Endodermal cell (in vitro differentiated cells): ENCODE measurements at places on chromosomes 6 and 20. TPM values are rescaled to one million over a fixed set of nuclear protein-coding genes. Genes with fewer than 3 reads are reported as not detected.

The LHFPL5 gene
- not detected in 3 replicates for total RNA-seq

The PRICKLE4 gene
- 1.4 to 3.6 TPM (median 2.3 TPM) in 3 replicates for total RNA-seq

GRCh38 chr20:4014031-4014474, 1.3 kb downstream of the RNF24 start:
- peak; percentile 64 for DNase-seq

DNA sequence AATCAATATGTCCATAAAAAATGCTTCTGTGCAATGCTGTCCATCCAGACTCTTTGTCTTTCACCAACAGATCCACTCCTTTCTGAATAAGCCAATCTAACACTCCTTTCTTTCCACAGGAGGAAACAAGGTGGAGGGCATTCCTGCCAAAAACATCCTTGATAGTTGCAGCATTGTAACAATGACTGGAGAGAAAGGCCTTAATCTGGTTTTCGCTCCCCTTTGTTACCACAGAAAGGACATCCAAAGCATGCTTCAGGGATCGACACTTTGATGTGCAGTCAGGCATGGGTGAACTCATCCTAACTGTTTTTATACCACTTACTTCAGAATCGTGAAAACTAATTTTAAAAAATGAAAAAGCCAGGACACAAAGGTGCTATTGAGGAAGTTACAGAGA, 7.4 kb downstream of the IBTK start:
- no peak for DNase-seq

DNA sequence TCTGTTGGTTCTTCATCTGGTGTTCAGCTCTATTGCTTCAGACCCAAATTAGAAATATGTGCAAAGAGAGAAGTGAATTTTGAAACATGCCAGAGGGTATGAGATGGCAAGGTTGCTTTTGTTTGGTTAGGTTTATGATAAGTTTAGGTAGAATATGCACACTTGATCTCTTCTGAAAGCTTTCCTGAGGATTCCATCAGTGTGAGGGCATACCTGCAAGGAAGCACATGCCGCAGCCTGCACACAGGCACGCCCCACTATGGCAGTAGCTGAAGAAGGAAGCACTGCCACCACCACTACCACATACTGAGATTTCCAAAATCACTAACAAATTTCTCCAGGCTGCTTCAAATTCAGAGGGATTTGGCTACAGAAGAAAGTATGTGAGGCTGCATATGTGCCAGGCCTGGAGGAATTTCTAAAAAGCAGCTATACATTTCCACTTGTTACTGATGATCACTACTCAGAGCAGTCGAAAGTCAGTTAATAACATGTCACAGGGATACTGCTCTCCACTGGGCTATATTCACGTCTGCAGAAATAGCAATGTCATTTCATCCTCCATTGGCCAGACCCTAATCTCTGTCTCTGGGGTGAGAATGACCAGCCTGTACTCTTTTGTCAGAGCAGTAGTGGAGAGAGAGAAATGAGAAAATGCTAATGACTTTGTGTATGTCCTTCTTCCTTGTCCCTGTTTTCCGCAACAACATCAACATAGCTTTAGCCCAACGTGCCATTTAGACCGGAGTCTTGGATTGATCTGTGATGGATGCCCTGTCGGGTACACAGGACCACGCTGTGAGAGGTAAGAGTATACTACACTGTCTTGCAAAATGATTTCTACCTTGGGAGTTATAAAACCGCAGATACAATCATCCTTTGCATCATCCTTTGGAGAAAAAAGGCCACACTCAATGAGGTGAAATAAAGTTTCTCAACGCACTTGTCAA, 396.7 kb downstream of the LAMA2 start:
- DNase-seq, result no peak

DNA sequence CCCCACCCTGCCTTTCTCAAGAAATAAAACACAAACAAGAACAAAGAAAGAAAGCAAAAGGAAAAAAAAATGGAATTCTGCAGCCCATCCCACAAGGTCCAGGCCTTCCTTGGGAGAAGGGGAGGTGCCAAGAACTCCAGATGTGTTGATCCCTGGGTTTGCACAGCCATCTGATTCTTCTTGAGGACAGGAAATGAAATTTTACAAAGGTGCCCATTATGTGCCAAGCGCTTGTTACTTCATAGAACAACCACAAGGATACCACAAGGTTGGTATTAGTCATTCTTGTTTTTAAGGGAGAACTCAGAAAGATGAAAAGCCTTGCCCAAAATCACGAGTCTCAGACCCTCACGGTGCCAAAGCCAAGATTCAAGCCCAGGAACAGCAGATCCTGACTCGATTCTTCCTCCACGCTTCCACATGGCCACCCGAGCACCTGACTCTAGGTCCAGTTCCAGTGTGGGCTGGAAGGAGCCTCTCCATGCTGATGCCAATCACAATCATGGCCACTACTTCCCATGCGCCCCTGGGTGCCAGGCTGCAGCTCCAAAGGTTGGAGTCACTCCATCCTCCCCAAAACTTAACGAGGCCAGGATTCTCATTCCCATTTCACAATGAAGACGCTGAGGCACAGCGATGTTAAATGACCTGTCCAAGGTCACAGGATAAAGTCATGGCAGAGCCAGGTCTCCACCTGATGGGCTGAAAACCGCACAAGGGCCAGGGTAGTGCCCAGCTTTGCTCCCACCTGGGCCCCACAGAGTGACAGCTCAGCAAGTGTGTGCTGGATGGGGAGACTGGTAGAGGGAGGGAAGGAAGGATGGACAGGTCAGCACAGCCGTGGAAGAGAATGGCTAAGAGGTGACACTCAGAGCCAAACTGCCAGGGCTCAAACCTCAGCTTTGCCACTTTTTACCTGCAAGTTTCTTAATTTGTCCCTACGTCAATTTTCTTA, 66.7 kb upstream of the TOP1 start:
- no peak for DNase-seq

DNA sequence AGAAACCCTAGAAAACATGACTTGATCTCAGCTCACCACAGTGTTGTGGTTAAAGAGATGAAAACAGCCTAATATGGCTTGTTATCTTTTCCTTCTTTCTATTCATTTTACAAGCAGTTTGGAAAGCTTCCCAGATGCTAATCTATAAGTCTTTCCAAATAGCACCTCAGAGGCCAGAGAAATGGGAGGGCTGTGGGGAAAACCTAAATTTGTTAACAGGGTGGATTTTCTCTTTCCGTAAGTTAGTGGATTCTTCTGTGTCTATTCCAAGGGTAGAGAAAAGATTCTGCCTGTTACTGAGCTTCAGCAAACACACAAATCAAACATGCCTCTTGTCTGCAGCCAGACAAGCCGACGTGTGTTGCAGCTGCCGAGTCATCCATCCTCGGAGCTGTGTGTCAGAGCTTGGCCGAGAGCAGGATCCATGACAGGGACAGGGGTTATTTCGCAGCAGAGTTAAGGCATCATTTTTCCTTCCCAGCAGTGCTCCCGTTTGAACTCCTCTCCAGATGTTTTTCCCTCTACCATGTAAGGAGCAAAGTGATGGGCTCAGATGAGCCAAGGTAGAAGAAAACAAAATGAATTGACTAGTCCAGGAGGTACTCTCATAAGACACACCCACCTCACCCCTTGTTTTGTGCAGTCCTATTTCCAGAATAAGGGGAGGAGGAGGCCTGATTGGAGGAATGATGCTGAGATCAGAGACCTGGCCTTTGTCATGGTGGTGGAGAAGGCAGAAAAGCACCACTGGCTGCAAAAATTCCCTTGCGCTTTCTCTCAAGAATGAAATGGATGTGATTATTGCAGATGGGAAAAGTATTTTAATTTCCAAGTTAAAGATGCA, 560.0 kb downstream of the C6orf118 start:
- no peak for DNase-seq

GRCh38 chr6:170388113-170388512, 81.6 kb downstream of the FAM120B start:
- no peak for DNase-seq

GRCh38 chr6:169782966-169783365, 31.5 kb downstream of the ERMARD start:
- no peak for DNase-seq

DNA sequence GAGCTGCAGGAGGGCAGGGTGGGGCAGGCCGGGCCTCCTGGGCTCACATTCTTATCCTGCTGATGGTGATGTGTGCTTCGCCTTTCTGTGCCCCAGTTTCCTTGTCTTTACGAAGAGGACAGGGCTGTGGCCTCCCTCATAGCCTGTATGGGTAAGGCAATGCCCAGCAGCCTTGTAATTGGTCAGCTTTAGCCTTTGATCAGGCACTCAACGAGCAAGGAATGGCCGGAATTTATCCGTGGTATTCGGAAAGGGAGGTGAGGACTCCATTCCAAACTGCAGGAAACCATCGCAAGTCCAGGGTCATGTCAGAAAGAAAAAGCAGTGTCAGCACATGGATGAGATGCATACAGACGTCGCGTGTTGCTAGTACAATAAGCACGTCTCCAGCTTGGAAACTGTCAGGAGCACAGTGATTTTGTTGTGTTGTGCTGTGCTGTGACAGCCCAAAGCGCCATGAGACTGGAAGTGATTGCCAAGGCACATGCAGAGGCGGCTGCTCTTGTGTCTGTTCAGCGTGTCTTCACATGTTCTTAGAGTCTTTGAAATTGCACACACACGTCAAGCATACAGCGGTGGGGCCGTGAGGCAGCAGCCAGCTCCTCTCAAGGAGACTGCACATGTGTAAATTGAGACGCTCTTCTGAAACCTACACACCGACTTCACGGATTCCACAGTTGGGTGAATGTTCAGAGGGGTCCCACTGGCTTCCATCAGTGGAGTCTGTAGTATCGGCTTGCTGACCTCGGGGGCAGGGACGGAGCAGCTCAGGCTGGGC, 6.2 kb downstream of the SS18L1 start:
- DNase-seq, result peak; percentile 82
